ENCODE measurements at places on chromosomes 2 and 18.

GRCh38 chr2:156784020-156784701 is 348.0 kb downstream of the GPD2 start:
- no peak for DNase-seq

DNA sequence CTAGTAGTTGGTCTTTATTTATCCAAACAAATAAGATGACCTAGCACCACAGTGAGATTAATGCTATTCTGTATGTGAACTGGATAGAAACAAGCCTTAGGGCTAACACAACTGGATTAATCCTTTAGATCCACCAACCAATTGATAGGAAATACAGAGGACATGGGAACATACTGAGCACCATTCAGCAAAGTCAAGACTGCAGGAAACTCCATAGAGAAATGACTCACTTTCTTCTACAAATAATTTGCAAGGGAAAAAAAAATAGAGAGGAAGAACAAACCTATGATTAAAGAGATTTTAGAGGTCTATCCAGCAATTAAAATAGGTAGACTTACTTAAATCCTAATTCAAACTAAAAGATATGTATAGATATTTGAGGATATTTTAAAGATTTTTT is 23.9 kb downstream of the WDFY1 start:
- DNase-seq, result no peak

- no peak for DNase-seq
These were observed 203.9 kb upstream of the COL3A1 start for GRCh38 chr2:188770296-188770695.

GRCh38 chr18:69127873-69128500 is 272.7 kb upstream of the DOK6 start:
- DNase-seq, result no peak

DNA sequence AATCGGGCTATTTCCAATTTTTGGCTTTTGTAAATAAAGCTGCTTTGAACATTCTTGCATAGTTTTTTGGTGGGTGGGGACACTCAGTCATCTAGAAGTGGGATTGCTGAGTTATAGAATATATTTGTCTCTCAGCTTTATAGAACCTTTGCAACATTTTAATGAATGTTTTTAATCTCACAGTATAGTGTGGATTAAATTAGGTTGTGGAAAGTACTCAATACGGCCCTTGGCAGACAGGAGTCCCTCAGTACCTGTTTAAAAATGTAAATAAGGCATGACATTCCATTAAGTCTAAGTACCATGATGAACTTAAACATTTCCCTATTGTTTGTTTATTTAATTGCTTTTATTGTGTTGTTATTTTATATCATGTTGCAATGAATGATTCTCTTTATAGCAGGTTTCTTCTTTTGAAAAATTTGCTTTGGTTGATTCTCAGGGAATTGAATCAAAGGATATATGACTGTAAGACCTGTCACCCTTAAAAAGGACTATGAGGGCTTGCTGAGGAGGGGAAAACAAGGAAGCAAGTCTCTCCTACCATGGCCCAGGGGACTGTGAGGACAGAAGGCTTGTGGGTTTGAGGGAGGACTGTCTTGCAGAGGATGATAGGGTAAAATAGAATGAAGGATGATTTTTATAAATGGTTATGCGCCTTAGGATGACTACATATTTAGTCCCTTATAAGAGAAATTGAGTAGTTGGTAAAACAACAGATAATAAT is 165.1 kb downstream of the RPIA start:
- DNase-seq, result no peak

Measured in stimulated activated CD8-positive, alpha-beta memory T cell treated with anti-CD3 and anti-CD28 coated beads, Interleukin-2, amount 100 ng/mL, for 1 hour (primary cell).